ENCODE measurements at places on chromosomes 11 and 22. TPM values are rescaled to one million over a fixed set of nuclear protein-coding genes. Genes with fewer than 3 reads are reported as not detected.

FIBIN gene
- total RNA-seq, result 32.1 TPM

MUC5B gene
- not detected for total RNA-seq

GRCh38 chr11:46410021-46410420, 18.4 kb upstream of the CHRM4 start:
- DNase-seq, result no peak

GRCh38 chr22:37609240-37610152, 862 bp downstream of the GGA1 start:
- no peak for DNase-seq

- DNase-seq, result peak; percentile 53
Observed at GRCh38 chr22:49555526-49555925, 272.1 kb downstream of the BRD1 start.

Measured in sigmoid colon (tissue), 7 donors.